ENCODE measurements at places on chromosomes 3 and 15. TPM values are rescaled to one million over a fixed set of nuclear protein-coding genes. Genes with fewer than 3 reads are reported as not detected.

Gene ITPR1
- total RNA-seq, result 16.2 TPM

Gene CIAO2A
- total RNA-seq, result 86.4 TPM

Gene CHRD
- 0.15 TPM for total RNA-seq

Gene MFAP1
- total RNA-seq, result 26.6 TPM

Gene TRAT1
- not detected for total RNA-seq

Gene SCG3
- not detected for total RNA-seq

Gene ARGFX
- not detected for total RNA-seq

Gene GOLGA8O
- total RNA-seq, result not detected

Gene MESP2
- 0.15 TPM for total RNA-seq

Gene UCN2
- total RNA-seq, result not detected

Gene ALG3
- total RNA-seq, result 32.5 TPM

Gene LMAN1L
- not detected for total RNA-seq

Gene USP8
- total RNA-seq, result 50.2 TPM

Gene COL8A1
- total RNA-seq, result 69.2 TPM

Gene SV2B
- not detected for total RNA-seq

Gene CCR5
- not detected for total RNA-seq

Gene MED12L
- total RNA-seq, result 0.32 TPM

Gene TIGIT
- not detected for total RNA-seq

Gene NUP210
- 34.3 TPM for total RNA-seq

Gene ATP13A5
- not detected for total RNA-seq

Gene MASP1
- total RNA-seq, result 0.91 TPM

Gene NLGN1
- 11.7 TPM for total RNA-seq

Gene TGM5
- not detected for total RNA-seq

Gene TMEM62
- 27.4 TPM for total RNA-seq

Gene KBTBD13
- total RNA-seq, result not detected

Gene ARPP19
- 226 TPM for total RNA-seq

Gene STRA6
- total RNA-seq, result 0.32 TPM

Gene CDHR4
- not detected for total RNA-seq

Gene OSTN
- under 0.01 TPM for total RNA-seq

Measured in epithelial cell of umbilical artery (primary cell).